ENCODE measurements at places on chromosomes 7 and 10.
A peak's percentile ranks its signal among the peaks of the same experiment; 100 is the strongest.

GRCh38 chr10:24027107-24027506, 181.8 kb upstream of the KIAA1217 start:
- no peak for DNase-seq

DNA sequence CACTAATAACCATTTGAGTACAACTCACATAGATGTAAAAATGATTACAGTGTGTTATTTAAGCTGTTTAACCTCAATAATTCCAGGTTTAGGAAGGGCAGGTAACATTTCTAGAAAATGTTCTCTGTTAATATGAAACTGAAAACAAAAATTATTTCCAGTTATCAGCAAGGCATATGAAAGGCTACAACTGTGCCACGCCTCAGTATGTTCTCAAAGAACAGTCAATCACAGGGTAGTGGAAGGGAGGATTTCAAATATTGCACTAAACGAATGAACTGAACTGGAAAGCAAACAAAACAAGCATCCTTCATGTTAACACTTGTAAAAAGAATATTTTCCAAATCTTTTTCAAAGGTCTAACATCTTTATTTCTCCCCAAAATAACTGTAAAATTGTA, 31.3 kb downstream of the ARHGAP19 start:
- DNase-seq = no peak

DNA sequence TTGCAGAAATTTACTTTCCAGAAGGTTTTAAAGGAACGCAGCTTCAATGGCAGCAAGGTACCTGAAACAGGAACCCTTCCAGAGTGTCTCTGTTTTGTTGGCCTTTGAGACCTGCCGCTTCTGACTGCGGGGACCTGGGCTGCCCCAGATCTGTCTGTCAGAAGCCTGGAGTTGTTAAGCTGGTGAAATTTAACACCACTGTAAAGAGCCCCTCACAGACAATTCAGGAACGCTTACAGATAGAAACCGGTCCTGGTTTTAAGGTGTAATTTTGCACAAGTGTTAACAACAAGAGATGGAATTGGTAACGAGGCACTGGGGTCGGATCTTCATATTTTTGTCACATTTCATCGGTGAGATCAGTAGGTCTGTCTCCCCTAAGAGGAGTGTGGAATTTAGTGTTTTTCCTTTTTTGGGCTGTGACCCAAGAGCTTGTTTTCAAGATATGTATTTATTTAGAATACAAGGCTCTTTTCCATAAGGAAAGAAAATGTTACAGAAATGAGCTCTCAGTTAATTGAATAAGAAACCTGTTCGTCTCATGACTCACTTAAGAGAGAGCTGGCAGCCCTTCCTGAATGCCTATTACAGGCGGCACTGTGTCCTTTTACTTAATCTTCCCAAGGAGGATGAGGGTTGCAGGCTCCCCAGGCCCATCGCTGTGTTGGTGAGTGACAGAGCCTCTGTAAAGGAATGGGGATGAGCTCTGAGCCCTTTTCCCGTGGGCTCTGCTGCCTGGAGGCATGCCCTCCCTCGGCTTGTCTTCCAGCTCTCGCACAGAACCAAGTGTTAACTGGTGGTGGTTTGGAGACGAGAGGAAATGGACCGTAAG, 168.7 kb downstream of the CUX1 start:
- DNase-seq = no peak

DNA sequence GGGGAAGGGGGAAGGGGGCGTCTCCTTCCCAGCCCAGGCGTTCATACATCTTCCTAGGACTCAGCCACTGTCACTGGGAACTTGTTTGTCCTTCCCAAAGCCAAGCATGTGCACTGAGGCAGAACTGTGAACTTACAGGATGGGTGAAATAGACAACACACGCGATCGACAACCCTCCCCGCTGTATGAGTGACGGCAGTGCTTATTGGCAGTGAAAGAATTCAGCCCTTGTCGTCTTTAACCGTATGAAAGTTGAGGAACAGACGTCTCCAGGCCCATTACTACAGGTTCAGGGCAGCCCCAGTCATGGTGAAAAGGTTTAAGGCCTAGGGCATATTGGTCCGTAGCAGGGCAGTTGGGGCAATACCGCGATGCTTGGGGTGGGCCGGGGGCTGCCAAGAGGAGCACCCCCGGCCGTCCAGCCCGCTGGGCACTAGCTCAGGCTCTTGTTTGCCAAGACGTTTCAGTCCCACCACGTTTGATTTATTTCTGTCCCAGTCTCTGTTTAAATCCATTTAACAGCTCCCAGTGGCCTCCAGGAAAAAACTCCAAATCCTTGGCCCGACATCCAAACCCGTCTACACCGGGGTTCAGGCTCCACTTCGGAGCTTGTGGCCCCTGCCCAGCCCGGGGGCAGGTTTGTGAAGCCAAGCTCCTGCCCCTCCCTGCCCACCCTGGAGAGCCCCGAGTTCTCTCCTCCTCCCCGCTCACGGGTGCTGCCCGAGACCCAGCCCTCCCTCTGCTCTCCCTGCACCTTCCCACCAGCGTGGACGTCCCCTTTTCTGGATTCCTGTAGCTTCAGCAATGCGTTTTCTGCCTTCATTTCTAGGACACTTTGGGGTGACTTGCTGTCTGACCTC, 159.8 kb downstream of the DNAJB6 start:
- DNase-seq = no peak

GRCh38 chr10:121722665-121723064, 124.4 kb upstream of the FGFR2 start:
- DNase-seq = no peak

DNA sequence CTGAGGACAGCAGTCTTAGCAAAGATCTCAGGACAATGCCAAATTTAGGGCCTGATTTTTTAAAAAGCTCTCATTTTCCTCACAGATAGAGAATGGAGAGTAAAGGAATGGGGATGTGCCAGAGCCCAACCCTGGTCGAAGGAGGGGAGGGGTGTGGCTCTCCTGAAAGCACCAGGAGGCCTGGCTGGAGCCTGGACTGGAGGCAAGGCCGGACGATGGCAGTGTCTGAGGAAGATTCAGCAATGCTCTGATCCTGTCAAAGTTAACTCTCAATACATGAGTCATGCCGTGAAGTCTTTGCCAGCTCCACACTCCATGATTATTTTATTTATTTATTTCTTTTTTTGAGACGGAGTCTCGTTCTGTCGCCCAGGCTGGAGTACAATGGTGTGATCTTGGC, 108.3 kb downstream of the UPF2 start:
- no peak for DNase-seq

GRCh38 chr10:97570146-97570788, 2.3 kb upstream of the ANKRD2 start:
- peak; percentile 10 for DNase-seq

DNA sequence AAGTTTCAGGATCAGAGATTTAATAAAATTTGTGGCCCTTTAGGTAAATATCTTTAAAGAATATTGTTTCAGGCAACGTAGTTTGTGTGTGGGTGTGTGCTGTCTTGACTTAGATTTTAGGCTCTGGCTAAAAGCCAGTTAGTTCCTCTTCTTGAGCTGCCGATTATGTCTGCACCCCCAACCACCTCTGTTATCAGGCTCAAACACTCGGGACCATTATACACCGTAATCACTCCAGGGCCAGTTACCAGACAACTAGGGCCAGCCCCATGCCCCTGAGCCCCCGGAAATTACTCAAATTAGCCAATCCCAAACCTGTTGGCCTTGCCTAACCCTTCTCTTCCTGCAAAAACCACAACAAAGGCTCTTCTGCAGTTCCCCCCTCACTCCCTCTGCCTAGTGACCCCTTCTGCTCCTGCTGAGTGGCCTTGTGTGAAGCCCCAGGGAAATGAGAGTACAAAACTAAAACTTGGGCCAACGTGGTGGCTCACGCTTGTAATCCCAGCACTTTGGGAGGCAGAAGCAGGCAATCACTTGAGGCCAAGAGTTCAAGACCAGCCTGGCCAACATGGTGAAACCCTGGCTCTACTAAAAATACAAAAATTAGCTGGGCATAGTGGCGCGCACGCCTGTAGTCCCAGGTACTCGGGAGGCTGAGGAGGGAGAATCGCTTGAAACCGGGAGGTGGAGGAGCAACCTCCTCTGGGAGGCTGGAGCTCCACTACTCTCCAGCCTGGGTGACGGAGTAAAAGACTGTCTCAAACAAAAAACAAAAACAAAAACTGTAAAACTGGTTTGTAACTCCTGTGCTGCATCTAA, 9.2 kb upstream of the HNRNPF start:
- DNase-seq = no peak

GRCh38 chr10:27568196-27569175, 64.4 kb downstream of the RAB18 start:
- no peak for DNase-seq

DNA sequence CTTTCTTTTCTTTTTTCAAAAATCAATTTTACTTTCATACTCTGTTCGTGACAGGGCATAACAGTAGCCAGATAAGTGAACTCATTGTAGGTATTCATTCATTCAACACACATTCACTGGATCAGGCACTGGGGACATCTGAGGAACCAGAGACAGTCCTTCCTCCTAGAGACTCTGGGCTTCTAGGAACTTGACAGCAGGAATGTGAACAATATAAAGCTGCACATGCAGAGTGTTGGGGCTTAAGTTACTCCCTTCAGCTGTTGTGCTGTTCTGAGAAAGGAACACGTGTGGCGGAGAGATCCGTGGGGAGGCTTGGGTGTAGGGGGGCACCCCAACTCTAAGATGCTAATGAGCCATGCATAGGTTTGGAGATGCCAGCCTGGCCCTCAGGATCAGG, 120.4 kb downstream of the PKD1L1 start:
- DNase-seq = no peak

DNA sequence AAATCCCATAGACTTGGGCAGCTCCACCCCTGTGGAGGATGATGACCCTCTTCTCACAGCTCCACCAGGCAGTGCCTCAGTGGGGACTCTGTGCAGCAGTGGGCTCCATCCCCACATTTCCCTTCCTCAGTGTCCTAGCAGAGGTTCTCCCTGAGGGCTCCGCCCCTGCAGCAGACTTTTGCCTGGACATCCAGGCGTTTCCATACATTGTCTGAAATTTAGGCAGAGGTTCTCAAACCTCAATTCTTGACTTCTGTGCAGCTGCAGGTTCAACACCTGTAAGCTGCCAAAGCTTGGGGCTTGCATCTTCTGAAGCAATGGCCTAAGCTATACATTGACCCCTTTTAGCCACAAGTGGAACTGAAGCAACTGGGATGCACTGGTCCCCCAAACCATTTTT, 31.8 kb downstream of the NEUROG3 start:
- DNase-seq = no peak

GRCh38 chr7:120404042-120404441, 131.1 kb downstream of the KCND2 start:
- DNase-seq = no peak

DNA sequence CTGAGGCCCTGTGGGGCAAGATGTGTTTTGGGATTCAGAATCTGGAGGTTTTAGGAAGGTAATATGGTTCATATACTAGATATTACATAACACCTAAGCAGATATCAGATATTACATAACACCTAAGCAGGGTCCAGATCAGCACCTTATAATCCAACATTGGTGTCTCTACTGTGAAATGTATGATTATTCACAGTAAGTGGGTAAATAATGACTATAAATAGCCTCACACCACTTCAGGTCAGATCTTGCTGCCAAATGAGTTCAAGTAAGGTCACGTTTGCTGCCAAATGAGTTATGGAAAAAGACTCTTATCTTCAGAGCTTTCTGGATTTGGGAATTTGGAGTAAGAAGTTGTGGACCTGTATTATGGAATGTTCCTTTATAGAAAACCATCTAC, 14.6 kb downstream of the ADRB1 start:
- no peak for DNase-seq

DNA sequence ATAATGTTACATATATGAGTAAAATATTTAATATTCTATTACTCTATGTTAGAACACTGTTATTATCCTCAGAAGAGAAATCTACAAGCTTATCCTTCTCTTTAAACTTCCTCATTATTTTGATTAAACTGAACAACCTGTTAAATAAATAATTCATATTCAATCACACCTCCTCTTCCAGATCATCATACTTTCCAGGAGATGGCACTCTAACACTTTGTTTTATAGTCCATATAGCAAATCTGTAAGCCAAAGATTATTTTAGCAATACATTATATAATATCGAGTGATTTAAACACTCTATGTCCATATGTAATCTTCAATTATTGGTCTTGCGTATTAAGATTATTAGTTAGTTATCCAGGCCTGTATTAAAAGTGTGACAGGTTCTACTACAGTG, 694.1 kb downstream of the ANKRD7 start:
- no peak for DNase-seq

DNA sequence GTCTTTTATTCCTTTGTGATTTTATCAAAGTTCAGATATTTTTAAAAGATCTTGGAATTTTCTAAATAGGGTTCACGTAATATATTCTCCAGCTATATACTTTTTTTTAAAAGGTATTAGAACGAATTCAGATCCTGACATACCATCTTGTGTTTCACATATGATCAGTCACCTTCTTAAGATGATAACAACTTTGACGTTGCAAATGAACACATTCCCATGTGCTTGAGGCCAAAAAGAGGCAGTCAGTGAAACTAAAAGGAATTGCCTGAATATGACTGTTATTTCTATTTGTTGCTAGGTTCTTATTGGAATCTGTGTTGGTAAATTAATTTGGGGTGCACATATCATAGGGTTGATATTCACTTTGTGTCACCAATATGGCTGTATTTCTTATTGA, 310.1 kb downstream of the MDFIC start:
- no peak for DNase-seq

- no peak for DNase-seq
These were observed 3.6 kb downstream of the VWC2 start for GRCh38 chr7:49776994-49777393.

DNA sequence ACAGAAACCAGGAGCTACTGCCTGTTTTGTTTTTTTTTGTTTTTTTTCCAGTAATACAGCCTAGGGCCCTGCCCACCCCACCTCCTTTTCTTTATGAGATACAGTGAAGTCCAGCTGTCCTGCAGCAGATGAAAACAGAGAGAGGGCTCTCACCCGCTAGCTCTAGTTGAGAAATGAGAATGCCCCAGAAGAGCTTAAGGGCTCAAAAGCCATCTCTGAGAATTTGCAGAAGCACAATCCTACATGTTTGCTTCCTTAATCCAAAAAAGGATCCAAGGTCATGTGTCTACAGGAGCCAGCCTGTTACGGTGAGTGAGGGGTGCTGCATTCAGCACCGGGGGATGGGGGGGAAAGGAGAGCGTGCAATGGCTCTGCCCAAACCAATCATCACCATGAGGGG, 122.7 kb downstream of the KCNMA1 start:
- DNase-seq = no peak

- DNase-seq = no peak
These were observed 21.5 kb downstream of the GIMAP8 start for GRCh38 chr7:150471886-150472285.

DNA sequence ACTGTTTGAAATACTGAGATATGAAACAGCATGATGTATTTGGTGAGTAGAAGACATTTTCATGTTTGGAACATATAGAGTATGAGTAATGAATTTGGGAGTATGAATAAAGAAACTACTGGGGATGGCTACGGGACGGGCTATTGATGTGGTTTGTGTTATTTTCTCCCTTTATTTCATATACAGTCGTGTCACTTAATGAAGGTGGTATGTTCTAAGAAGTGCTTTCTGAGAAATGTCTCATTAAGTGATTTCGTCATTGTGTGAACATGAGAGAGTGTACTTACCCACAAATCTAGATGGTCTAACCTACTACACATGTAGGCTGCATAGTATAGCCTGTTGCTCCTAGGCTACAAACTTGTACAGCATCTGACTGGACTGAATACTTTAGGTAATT, 106.3 kb downstream of the CCNY start:
- DNase-seq = no peak
